NCI-H1048 (cell line): ENCODE measurements at places on chromosomes 11 and 22.

DNA sequence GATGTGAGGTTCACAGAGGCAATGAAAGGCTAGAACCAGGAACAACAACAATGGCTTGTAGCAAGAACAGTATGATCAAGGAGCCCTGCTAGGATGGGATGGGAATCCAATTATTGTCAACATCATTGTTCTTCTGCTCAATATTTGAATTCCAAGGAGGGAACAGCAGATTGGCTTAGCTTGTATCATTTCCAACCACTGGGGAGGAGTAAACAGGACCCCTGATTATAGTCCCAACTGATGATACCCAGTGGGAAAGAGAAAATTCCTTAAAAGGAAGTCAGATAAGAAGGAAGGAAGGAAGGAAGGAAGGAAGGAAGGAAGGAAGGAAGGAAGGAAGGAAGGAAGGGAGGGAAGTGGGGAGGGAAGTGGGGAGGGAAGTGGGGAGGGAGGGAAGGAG, 69.5 kb upstream of the ZC3H12C start:
- no peak for DNase-seq

DNA sequence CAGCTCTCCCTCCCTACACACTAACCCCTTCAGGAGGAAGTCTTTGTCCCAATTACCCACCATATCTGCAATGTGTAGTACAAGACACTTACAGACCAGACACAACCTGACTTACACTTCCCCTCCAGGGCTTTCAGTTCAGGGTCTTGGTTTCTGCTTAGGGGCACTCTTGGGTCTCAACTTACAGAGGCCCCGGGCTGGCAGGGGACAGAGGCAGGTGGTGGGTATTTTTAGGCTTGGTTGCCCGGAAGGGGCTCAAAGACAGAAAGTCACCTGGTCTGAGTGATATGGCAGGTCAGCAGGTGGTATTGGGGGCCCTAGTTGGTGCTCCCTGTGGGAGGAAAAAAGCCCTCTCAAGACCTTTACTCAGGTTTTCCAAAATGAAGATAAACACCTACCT, 3.4 kb upstream of the TMEM184B start:
- DNase-seq, result no peak

DNA sequence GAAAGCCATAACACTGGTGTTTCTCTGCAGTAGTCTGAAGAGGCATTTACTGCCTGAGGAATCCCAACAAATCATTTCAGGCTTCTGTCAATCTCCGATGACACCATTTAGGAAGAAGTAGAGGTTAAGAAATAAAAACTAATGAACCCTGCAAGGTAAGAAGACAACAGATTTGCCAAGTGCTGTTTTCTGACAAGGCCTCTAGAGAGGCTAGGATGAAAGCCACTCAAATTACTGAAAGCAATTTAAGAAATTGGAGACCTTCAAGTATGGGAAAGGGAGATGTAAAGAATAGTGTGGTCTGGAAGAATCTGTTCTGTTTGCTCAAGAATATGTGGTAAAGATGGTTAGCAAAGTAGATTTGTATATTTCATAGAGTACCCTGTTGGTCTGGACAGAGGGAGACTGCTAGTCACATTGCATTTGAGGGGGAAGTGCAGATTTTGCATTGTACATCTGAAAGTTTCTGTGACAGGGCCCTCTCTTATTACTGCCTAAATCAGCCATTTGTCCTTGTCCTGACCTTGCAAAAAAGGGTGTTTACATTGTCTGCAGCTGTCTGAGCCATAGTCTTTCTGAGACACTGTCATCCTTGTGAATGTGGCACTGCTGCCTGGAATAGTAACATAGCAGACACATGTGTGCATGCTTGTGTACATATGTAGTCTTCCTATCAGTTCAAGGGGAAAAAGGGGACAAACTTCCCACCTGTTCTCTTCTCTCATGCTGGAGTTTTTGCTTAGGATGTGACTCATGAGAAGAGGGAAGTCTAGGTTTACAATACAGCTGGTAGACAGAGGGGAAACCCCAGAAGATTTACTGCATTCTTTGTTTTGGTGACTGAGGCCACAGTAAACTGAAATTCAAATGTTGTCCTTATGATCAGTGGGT, 640.2 kb upstream of the KIRREL3 start:
- no peak for DNase-seq

GRCh38 chr22:25953919-25954318, 211.9 kb downstream of the MYO18B start:
- no peak for DNase-seq

- no peak for DNase-seq
These were observed 29.5 kb upstream of the HIPK3 start for GRCh38 chr11:33227578-33228261.

- no peak for DNase-seq
These were observed 20.9 kb upstream of the MPPED1 start for GRCh38 chr22:43390872-43391271.

DNA sequence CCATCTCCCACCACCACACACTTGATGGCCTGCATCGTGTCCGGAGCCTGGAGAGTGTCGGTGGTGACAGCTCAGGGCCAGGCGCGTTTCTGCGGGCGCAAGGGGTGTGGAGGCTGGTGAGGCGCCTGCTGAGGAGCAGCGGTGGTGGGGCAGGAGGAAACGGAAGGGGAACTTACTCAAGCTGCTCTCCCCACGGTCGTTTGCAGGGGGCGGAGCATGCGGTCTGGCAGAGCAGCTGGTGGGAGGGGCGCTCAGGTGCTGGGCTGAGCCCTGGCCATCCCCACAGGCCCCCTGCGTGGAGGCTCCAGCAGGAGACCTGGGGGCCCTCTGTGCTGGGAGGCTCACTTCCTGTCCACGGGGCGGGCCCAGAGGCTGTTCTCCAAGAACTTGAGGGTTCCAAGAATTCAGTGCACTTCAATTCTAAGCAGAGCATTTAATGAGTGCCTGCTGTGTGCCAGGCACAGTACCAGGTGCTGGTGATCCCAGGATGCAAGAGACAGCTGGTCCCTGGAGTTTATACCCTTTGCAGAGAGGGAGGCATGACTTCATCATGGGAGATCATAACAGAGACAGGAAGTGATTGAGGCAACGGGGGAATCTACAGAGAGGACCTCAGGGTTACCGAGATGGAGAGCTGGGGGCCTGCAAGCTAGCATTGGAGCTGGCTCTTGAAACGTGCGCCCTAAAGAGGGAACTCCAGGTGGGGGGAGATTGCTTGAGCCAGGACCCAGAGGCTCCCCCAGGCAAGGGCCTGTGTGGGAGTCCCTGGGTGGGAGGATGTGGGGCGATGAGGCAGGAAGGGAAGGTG, at the start of gene RAC2:
TSS of gene RAC2 (minus strand) at position 156 of the 808 bp plus-strand sequence. CDS start at position 35, 121 bp downstream.
- DNase-seq, result no peak

DNA sequence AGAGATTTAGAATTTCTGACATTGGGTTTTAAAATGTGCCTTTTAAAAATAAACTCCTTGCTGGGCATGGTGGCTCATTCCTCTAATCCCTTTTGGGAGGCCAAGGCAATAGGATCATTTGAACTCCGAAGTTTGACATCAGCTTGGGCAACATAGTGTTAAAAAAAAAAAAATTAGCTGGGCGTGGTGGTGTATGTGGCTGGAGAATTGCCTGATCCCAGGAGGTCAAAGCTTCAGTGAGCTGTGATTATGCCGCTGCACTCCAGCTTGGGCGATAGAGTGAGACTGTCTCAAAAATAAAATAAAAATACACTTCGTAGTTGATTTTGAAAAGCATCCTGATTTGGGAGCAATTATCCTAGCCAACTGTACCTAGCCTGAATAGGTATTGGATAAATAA, 3.4 kb upstream of the APLP2 start:
- no peak for DNase-seq

GRCh38 chr11:58027341-58027740, 3.4 kb upstream of the OR6Q1 start:
- no peak for DNase-seq

- no peak for DNase-seq
These were observed 1.2 kb upstream of the NRXN2 start for GRCh38 chr11:64723907-64724862.

DNA sequence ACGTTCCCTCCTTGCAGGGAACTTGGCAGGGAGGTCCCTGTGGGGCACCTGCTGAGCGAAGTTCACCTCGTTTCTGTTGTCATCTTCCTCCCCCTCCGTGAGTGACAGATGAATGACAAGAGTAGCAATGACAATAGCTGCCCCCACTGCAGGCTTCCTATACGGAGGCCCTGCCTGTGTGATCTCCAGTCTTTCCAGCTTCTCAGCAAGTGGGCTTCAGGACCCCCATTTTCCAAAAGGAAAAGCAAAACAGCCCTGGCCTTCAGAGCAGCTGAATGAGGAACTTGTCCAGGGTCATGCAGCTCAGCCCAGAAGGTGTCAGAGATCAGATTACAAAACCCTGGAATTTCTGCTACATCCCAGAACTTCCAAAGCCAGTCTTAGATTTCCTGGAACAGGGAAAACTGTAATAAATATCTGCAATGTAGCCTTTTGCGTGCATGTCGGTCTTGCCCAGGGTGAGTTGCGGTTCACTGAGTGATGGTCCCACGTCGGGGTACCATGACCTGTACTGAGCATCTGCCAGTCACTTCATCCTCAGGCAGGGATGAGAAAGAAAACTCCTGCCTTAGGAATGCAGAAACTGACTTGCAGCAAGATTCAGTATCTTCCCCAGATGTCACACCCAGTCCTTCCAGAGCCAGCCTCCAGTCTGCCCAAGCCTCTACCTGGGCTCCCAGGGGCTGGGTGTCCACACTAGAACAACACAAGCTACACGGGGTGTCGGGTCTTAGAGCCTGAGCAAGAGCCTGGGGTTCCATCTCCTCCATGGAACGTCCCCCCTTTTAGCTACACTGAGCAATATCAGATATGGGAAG, 1457.0 kb downstream of the BRD1 start:
- no peak for DNase-seq

- no peak for DNase-seq
These were observed 850.5 kb downstream of the KCNA4 start for GRCh38 chr11:29166306-29166705.
